HEK293T (cell line): ENCODE measurements at places on chromosomes 11 and 22.

DNA sequence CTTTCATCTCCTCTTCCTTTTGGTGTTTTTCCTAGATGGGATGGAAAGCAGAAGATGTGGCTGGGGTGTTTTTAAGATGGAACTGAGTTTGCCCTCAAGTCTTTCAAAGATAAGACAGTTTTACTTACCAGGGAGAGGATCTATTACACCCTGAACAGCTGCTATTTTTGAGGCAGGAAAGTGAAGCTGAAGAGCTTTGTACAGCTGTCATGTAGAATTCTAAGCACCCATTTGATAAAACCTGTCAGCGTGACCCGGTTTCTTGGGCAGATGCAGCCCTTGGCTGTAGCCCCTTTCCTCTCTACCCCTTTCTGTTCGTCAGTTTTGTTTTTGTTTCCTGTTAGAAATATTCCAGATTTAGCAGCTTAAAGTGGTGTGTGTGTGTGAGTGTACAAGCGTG lies 35.2 kb downstream of the FAT3 start:
- no peak for DNase-seq

GRCh38 chr11:4647766-4648165 lies 4.0 kb downstream of the OR51E1 start:
- no peak for DNase-seq

GRCh38 chr22:47600281-47600680 lies 837.8 kb downstream of the TBC1D22A start:
- DNase-seq, result no peak

DNA sequence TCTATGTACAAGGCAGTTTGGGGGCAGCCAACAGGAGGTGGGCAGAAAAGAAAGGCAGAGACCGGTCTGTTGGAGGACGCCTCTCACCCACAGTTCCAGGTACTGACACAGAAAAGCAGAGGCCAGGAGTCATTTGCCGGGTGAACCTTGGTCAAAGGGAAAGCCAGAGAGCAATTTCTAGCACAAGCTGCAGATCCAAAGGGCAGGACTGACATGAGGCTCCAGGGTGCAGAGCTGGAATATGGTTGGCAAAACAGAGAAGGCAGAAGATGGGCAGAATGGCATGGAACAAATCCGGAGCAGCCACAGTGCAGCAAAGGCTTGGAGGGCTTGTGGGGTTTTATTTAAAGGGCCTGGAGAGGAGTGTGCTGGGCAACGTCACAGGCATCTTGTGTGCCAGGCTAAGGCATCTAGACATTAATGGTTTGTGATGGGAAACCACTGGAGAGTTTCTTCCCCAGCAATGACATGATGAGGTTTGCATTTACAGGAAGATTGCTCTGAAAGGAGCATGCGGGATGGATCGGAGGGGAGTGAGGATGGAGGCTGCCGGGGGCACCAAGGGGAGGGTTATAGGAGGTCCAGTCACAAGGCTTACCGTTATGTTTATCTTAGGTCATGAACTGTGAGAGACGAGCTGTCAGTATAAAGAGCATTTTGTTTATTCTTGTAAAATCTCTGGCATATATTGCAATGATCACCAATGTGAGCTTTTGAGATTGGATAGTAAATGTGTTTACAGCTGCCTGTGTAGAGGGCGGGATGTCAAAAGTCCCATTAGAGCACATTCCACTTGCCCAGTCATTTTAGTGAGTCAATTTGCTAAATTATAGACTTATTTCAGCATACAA lies 5.7 kb upstream of the MMP20 start:
- no peak for DNase-seq

- no peak for DNase-seq
Measured at GRCh38 chr11:10317776-10318526, 13.1 kb downstream of the ADM start.

DNA sequence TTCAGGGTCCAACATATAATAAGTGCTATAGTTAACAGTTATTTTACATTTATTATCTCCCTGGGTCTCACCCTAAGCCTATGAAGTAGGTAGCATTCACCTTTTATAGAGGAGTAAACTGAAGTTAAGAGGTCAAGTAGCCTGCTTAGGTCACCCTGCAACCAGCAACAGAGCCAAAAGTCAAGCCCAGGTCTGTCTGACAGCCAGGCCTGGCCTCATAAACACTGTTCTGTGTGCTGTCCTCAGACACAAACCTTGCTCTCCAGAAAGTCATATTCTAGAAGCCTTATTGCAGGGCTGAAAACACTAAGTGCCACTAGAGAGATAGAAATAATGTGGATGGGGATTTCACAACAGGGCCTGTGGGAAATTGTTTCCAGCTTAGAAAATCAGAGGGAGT lies 59.3 kb downstream of the BDNF start:
- no peak for DNase-seq

DNA sequence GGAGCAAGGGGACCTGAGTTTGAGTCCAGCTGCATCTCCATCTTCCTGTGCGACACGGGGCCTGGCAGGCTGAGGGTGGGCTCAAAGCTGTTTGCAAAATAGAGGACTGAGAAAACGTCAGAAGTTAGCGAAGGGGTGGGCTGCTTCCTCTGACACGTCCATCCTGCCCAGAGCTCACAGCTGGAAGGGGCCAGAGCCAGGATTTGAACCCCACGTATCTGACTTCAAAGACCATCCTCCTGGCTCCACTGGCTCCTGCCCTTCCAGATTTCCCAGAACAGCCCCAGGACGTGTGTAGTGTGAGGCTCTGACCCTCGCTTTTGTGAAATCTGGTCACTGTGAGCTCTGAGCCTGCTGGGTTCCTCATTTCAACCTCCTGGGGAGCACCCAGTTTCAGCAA lies 56.3 kb downstream of the CD82 start:
- DNase-seq, result no peak

GRCh38 chr11:95252586-95252985 lies 21.6 kb upstream of the SESN3 start:
- DNase-seq, result no peak

DNA sequence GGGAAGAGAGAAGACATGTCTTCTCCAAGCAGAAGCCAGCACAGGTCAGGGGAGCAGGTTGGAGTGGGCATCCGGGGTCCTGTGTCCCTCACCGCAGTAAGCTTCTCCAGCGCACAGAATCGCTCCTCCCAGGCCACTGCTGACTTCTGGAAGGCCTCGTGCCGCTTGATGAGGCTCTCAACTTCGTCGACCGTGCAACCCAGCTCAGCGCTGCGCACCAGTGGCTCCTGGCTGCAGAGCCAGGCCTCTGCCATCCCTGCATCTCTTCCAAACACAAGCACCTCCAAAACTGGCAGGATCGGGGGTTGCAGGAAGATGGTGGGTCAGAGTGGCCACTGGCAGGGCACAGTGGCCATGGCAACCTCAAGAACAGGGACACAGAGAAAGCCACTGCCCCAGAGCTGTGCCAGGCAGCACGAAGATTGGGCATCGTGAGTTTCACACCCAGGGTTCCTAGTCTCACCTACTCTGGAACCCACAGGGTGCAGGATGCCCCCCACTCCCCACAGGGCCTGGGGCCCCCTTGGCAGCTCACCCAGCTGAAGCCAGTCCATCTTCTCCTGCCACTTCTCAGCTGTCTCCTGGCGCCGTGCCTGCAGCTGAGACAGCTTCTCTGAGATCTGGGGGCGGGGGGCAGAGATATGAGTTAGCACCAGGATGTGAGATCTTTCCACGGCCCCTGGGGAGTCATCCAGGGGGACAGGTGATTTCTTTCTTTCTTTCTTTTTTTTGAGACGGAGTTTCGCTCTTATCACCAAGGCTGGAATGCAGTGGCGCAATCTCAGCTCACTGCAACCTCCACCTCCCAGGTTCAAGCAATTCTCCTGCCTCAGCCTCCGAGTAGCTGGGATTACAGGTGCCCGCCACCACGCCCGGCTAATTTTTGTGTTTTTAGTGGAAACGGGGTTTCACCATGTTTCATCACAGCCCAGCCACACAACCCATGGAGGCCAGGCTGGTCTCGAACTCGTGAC lies 11.2 kb upstream of the RBM4B start:
- DNase-seq, result no peak

- no peak for DNase-seq
Measured at GRCh38 chr11:19931771-19932369, 219.2 kb downstream of the NAV2 start.

GRCh38 chr22:49620003-49620556 lies 207.6 kb downstream of the BRD1 start:
- DNase-seq, result no peak

- DNase-seq, result no peak
Measured at GRCh38 chr11:33158596-33159275, 2.5 kb downstream of the CSTF3 start.
